ENCODE measurements at places on chromosomes 11 and 22.

DNA sequence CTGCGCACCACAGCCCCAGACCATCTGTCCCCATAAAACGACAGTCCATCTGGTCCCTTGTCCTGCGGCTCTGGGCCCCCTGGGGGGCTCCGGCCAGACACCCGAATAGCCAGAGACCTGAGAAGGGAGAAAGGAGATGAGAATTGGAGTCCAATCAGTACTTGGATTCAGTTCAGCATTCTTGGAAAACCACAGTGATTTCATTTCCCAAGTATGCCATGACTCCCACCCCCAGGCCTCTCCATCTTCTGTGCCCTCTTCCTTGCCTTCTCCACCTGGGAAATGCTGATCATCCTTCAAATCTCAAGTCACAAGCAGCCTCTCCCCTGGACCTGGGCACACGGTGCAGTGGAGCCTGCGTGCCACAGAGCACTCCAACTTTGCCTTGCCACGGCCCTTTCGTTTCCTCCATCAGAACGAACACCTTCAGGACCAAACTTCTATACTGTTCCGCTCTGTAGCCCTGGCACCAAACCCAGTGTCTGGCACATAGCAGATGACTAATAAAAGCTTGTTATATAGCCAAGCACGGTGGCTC, 10.9 kb upstream of the MFNG start:
- DNase-seq: no peak

- no peak for DNase-seq
Observed at GRCh38 chr22:45426387-45426786, 12.9 kb downstream of the RIBC2 start.

- no peak for DNase-seq
Observed at GRCh38 chr11:38448284-38448683, 1850.2 kb upstream of the RAG2 start.

- no peak for DNase-seq
Observed at GRCh38 chr22:35070451-35071093, 4.6 kb downstream of the ISX start.

- no peak for DNase-seq
Observed at GRCh38 chr11:124830749-124831148, 30.5 kb upstream of the MSANTD2 start.
